ENCODE measurements at places on chromosomes 13 and 19. TPM values are rescaled to one million over a fixed set of nuclear protein-coding genes. Genes with fewer than 3 reads are reported as not detected.
A peak's percentile ranks its signal among the peaks of the same experiment; 100 is the strongest.

GRCh38 chr13:39273953-39274738 is 235.9 kb downstream of the NHLRC3 start:
- DNase-seq: peak; percentile 6

Gene FSD1
- 2.6 TPM for total RNA-seq

Gene PTGER1
- not detected for total RNA-seq

Gene PROZ
- not detected for total RNA-seq

DNA sequence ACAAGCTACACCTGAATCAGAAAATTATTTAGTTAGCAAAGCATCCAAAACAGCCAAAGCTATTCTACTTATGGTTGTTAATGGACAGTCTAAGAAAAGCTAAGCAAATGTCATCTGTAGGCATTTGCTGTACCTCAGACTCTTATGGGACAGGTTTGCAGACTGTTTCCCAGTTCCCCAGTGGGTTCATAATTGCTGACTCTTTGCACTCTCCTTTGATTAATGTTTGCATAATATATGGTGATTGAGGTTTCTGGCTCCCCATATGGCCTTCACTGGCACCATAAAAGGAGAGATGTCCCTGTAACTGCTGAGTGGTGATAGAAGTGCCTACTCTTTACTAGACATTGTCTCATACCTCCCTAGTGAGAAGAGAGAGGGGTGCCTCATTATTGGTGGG is 142.1 kb downstream of the GPC6 start:
- no peak for DNase-seq

Gene CYP4F8
- not detected for total RNA-seq

Gene C2CD4C
- 0.16 TPM for total RNA-seq

DNA sequence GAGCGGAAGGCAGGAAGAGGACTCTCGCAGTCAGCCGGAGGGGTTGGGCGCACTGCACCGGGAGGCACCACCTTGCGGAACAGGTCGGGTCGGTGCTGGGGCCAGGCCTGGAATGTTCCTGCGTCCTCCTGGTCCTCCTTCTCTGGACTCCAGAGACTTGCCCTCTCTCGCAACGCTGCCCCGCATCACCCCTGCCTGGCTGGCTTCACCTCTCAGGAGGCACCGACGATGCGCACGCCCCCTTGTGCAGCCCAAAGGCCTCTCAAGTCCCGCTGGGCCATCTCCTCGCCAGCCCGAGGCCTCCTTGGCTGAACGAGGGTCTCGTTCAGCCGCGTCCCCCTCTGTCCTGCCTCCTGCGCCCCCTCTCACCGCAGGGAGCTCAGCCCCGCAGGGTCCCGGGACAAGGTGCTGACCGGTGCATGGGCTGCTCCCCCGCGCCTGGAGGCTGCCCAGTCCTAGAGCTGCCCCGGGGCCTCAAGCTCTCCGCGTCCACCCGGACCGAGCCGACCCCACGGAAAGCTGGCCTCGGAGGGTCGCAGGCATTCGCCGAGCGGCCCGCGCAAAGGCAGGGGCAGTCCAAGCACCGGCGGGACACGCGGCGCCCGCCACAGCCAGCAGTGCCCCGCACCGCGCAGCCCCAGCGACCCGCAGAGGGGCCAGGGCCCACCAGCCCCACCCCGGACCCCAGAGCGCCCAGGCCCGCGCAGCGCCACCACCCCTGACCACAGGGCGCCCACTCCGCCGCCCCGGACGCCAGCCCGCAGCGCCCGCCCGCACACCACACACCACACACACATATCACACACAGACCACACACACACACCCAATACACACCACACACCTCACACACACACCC is 133.8 kb downstream of the CRYL1 start:
- no peak for DNase-seq

Gene ZNF429
- total RNA-seq: 21.4 TPM

Gene CAPS
- 2.8 TPM for total RNA-seq

Gene ZNF563
- total RNA-seq: 3.4 TPM

Gene NECTIN2
- total RNA-seq: 113 TPM

Gene KLK11
- not detected for total RNA-seq

DNA sequence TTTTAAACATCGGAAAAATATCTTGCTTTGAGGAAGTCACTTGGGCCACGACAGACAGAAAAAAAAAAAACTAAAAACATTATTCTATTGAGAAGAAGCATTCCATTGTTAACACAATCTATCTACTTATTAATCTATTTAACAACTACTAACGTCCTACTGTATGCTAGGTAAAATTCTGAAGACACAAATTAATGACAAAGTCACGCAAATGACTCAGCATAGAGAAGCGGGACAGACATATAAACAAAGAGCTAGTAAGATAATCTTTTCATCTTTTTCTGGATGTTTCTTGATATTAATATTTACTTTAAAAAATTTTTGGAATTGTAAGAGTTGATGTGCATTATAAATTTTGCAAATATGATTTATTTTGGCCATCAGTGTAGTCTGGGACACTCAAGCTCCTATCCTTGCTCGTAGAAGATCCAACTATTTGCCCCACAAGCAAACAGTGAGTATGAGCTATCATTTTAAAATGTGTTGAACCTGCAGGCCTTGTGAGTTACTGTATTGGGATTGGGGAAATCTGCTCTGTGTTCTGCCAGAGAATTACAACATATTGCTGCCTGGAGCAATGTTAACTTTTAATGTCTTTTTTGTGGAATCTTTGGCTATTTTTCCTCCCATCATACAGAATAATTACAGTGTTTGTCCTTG is 109.1 kb downstream of the PCDH9 start:
- DNase-seq: no peak

- DNase-seq: no peak
These were observed 391.6 kb downstream of the PCDH20 start for GRCh38 chr13:61024046-61024445.

Gene N4BP2L1
- total RNA-seq: 2.4 TPM

Gene VSTM2B
- total RNA-seq: not detected

Gene LILRB1
- not detected for total RNA-seq
